ENCODE measurements at places on chromosomes 1 and 21.
A peak's percentile ranks its signal among the peaks of the same experiment; 100 is the strongest.

DNA sequence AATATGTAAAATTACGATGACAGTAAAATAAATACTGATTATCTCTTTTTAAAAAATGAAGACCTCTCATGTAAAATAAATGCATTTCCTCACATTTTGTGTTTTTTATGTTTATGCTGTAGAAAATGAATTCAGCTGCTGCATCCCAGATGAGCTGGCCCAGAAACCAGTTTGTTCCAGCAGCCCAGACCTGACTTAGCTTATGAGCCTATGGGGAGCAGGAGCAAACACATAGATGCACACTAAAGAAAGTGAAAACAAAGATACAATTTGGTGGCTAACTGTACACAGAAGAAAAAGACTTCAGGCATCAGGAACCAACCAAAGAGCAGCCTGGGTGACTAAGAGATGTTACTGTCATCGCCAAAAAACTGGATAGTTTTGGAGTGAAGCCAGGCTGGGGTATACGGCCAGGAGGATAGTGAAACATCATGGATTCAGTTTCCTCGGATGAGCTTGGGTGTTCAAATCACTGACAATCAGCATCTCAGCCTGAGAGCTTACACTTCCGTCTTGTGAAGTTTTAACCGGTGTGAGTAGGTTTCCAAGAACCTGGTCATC, 113.9 kb upstream of the BACE2 start:
- peak; percentile 29 for DNase-seq

DNA sequence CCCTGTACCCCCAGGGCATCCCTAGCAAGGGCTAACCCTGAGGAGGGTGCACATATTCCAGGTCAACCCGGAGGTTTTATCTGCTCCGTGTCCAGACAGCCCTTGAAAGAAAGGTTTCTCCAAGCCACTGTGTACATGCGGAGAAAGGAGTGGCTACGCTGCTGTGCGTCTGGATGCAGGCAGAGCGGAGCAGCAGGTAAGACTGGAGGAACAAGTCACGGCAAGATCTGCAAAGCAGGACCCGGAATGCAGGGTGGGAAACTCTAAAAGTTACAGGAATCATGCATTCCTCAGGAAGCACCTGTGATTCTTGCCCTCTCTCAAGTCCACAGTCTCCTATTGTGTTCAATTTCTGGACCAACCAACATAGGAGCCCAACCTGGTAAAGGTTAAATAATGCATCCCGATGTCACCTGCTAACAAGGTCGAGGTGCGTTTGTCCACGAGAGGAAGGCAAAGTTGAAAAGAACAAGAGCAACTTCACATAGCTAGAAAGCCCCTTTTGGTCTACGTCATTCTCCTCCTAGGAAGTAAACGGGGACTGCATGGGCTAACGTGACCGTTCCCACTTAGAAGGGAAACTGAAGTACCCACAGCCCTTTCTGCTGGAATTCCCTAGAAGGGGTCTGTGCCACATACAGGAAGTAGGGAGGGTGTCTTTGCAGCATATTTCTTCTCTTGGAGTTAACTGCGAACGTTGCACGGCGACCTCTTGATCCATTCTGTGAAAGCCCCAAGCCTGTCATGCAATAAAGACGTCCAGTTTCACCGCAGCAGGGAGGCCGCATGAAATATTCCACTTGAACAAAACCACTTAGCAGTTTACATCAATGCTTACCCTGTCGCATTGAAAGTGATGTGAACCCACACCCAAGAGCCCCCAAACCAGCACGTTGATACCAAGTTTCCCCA, 5.8 kb downstream of the TIAM1 start:
- DNase-seq: no peak

- DNase-seq: no peak
Measured at GRCh38 chr1:56758135-56758534, 61.1 kb downstream of the FYB2 start.

- no peak for DNase-seq
Measured at GRCh38 chr1:94858276-94858675, 38.1 kb downstream of the SLC44A3 start.

GRCh38 chr1:227549892-227550291, 13.5 kb upstream of the ZNF678 start:
- DNase-seq: no peak

- peak; percentile 70 for DNase-seq
Measured at GRCh38 chr1:24379733-24380315, 33.8 kb downstream of the STPG1 start.

GRCh38 chr1:237640966-237641365, 249.8 kb downstream of the ZP4 start:
- no peak for DNase-seq

DNA sequence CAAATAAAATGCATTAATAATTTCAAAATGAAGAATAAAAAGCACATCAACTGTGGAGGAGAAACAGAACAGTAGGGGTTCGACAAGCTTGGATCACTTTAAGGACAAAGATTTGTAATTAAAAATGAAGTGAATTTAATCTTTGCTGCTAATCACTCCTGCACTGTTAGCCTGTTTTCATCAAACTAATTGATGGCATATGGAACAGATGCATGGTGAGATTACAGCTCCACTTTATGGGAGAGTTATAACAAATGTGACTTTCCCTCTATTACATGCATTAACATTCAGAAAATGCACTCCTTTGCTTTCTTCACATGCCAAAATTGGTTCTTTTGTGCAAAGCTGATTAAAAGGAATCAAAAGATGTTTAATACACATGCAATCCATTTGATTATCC, 207.2 kb upstream of the C21orf91 start:
- no peak for DNase-seq

DNA sequence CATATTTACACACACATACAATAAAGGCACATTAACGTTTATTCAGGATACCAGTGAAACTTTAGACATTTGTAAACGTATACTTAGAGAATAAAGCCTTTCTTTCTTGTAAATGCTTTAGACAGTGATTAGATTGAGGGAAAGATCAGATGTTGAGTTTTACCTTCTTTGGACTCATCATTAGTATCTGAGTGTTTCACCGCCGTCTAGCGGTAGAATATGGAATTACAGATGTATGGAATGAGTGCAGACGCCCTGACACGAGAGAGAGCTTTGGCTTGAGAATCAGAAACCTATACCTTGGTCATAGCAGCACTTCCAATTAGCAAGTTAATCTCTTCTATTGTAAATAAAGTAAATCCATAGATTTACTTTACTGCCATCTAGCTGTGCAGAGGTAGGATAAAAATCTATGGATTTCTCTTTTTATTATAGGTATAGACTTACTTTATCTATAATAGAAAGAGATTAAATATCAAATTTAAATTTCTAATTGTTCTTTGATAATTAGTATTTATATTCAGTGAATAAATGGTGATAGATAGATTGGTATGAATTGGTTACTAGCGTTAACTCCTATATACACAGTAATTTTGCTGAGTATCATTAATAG, 12.6 kb downstream of the FLG2 start:
- no peak for DNase-seq

Measured in esophagus muscularis mucosa (tissue), 4 donors.